Thymus (tissue), 14 donors: ENCODE measurements at places on chromosomes 7 and 10.
A peak's percentile ranks its signal among the peaks of the same experiment; 100 is the strongest.

GRCh38 chr7:48381571-48381970 is 210.3 kb downstream of the ABCA13 start:
- no peak for DNase-seq

- DNase-seq: no peak
Measured at GRCh38 chr10:122112625-122113160, 123.7 kb downstream of the TACC2 start.

GRCh38 chr10:34121781-34122622 is 693.1 kb downstream of the PARD3 start:
- DNase-seq: peak; percentile 54

- no peak for DNase-seq
Measured at GRCh38 chr7:8433477-8434289, at the start of gene NXPH1. NXPH1 (plus strand) TSS chr7:8433609.

- DNase-seq: no peak
Measured at GRCh38 chr7:50480797-50481196, 30.6 kb upstream of the FIGNL1 start.
